Esophagus squamous epithelium (tissue), 5 donors: ENCODE measurements at places on chromosomes 1 and 21.

DNA sequence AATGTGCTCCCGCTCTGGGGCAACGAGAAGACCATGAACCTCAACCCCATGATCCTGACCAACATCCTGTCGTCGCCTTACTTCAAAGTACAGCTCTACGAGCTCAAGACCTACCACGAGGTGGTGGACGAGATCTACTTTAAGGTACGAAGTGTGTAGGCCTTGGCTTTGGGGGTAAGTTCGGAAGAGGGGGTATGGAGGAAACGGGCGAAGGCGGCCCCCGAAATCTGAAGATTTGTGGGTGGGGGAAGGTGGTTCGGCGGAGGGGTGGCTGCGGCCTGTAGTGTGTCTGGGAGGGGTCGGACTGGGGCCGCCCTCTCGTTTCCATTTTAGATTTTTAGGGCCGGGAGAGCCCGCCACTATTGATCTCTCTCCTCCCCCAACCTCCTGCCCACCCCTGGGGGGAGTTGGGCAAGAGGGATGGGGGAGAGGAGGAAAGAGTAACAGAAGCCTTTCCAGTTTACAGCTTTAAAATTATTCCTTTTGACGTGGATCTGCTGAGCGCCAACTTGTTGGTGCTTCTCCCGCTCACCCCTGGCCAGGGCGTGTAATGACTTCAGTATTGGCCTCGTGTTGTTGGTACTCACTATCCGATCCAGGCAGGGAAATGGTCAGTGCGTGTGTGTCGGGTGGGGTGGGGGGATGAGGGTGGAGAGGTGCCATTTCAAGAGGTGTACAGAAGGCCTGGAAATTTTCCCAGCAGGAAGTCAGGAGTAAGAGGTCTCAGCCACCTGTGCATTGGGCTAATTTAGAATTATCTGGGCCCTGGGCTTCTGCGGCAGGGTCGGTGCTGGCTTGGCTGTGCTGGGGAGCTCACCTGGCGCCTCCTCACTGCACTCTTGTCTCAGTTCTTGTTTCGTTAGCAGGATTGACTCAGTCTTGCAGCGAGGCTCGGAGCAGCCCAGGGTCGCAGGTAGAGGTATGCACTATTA, 880 bp downstream of the PRPF38B start:
- DNase-seq, result no peak

DNA sequence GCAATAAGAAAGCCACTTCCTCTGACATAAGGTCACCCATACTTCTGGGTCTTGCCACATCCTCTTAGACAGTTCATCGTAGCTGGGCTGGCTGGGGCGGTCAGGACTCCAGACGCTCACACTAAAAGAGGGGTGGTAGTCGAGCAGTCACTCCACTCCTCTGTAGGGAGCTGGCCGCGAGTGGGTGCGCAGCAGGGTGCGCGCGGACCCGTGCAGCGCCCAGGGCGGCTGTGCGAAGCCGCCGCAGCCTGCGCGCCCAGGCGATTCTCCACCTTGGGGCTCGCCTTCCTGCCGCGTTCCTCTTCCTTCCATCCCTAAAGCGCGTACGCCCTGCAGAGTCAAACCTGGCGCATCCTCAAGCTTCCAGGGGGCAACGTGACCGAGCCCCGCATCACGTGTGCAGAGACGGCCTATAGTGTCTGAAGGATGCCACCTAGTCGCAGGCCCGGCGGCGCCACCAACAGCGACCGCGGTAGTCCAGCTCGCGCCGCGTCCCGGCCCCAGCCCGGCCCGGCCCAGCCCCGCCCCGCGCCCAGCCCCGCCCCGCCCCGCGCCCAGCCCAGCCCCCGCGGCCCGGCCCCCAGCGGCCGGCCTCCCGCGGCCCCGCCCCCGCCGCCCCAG, 360 bp upstream of the PRDX6 start:
- DNase-seq, result peak; percentile 77

GRCh38 chr1:57020216-57020615, 54.4 kb upstream of the C8B start:
- no peak for DNase-seq

GRCh38 chr21:36647279-36648093, 51.4 kb upstream of the SIM2 start:
- no peak for DNase-seq

GRCh38 chr21:15390049-15390448, 325.2 kb upstream of the NRIP1 start:
- DNase-seq, result no peak

DNA sequence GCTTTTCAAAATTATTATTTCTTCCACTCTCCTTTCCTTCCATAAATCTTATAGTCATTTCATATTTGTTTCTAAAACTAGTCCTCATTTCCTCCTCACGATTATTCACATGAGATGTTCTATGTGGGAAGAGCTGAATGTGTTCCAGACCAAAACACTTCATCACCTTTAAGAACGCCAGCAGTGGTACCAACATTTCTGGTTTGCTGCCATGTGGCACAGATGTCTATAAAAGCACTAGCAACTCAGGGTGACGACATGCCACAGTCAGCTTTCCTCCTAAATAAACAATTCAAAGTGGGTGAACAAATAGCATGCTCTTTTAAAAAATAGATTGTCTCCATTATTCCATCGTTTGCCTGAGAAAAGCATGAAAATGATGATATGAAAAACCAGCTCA, 1217.8 kb upstream of the ADGRL2 start:
- no peak for DNase-seq

- no peak for DNase-seq
These were observed 70.3 kb downstream of the OLFML2B start for GRCh38 chr1:161953256-161953920.

GRCh38 chr21:33964706-33965325, 49.2 kb upstream of the ATP5PO start:
- no peak for DNase-seq

DNA sequence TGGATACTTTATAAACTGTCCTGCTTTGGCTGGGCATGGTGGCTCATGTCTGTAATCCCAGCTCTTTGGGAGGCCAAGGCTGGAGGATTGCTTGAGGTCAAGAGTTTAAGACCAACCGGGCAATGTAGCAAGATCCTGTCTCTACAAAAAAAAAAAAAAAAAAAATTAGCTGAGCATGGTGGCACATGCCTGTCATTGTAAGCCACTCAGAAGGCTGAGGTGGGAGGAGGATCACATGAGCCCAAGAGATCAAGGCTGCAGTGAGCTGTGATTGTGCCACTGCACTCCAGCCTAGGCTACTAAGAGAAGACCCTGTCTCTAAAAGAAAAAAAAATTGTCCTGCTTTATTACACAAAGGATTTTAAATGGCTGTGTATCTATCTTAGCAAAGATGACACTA, 95.2 kb downstream of the LBR start:
- DNase-seq, result no peak

- no peak for DNase-seq
These were observed 76.5 kb downstream of the ZNF644 start for GRCh38 chr1:90945287-90945686.

- DNase-seq, result no peak
These were observed 50.9 kb upstream of the AK4 start for GRCh38 chr1:65097076-65097475.

- DNase-seq, result no peak
These were observed 126.0 kb downstream of the NR5A2 start for GRCh38 chr1:200153277-200154055.

DNA sequence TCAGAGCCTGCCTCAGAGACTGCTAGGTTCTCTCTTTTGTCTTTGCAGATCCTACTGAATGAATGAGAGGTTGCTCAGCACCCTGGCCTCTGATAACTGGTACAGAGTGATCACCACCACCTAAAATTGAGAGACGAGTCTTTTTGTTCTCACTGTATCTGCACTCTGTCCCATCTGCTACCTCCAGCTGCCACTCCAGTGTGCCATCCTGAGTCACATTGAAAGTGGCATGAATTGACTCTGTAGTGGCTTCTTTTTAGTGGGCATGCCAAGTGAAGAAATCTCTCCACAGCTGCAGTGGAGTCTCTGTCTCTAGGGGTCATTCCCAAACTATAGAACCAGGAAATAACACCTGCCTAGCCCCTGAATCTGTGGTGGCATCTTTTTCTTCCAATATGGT, 14.7 kb downstream of the CAMK1G start:
- no peak for DNase-seq

- DNase-seq, result no peak
These were observed 25.6 kb downstream of the MIS18A start for GRCh38 chr21:32253215-32253641.

- no peak for DNase-seq
These were observed 927.2 kb downstream of the BRINP3 start for GRCh38 chr1:189550498-189550897.

DNA sequence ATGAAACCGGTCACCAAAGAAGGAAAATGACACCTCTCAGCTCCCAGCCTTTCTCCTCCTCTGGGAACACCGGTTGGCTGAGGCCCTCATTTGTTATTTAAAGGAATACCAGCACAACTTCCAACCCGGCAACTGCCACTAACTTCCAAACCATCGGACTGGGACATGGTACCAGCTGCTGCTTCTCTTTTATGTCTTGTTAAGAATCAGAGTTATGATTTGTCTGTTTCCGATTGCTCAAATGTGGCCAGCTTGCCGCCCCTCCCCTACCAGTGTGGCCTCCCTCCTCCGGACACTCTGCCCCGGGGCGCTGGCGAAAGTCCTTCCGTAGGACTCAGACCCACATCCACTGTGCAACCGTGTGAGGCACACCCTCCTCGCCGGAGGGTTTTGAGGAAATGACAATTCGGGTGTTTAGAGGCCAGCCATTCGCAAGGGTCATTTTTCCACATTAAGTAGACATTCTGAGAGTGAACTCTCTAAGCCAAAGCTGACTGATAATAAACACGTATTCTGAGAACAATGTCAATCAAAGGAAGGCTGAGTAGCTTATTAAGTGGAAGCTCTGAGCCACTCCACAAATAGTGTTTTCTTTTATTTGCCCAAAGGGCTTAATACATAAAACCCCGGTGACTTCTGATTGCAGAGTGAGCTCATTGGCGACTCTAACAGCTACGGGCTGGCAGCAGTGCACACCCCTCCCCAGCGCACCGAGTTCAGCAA, 5.5 kb downstream of the RIPK4 start:
- DNase-seq, result no peak

DNA sequence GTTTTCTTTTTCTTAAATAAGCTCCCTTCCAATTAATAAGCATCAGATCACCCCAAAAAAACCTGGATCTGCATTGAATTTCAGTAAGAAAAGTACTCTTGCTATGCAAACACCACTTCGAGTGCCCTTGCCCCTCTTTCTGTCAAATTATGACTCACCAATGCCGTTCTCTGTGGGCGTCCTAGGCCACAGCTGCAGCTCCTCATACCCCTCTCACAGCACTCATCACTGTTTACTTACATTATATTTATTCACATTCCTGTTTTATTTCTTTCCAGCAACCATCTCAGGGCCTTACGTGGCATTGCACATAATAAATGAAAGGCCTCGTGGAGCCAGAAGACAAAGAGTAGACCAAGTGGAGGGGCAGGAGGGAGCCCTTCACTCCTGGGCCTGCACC, 99.1 kb upstream of the CTTNBP2NL start:
- no peak for DNase-seq

GRCh38 chr1:38217316-38217715, 170.7 kb upstream of the POU3F1 start:
- DNase-seq, result no peak

GRCh38 chr1:33384040-33384812, 46.7 kb downstream of the PHC2 start:
- DNase-seq, result no peak
